ENCODE measurements at places on chromosomes 2 and 18.
A peak's percentile ranks its signal among the peaks of the same experiment; 100 is the strongest.

DNA sequence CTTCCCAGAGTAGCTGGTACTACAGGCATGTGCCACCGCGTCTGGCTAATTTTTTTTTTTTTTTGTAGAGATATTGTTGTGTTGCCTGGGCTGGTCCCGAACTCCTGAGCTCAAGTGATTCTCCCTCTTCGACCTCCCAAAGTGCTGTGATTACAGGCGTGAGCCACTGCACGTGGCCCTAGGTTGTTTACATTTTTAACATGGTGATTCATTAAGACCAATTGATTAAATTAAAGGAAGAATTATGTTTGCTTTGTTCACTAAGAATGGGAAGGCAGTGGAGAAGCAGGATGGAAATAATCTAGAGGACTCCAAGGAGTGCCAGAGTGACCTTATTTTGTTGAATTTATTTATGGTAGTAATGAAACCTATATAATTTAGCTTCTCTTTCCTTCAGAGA, 7.5 kb downstream of the LCLAT1 start:
- DNase-seq = peak; percentile 30

- no peak for DNase-seq
Measured at GRCh38 chr2:197952540-197953202, 148.3 kb downstream of the PLCL1 start.

DNA sequence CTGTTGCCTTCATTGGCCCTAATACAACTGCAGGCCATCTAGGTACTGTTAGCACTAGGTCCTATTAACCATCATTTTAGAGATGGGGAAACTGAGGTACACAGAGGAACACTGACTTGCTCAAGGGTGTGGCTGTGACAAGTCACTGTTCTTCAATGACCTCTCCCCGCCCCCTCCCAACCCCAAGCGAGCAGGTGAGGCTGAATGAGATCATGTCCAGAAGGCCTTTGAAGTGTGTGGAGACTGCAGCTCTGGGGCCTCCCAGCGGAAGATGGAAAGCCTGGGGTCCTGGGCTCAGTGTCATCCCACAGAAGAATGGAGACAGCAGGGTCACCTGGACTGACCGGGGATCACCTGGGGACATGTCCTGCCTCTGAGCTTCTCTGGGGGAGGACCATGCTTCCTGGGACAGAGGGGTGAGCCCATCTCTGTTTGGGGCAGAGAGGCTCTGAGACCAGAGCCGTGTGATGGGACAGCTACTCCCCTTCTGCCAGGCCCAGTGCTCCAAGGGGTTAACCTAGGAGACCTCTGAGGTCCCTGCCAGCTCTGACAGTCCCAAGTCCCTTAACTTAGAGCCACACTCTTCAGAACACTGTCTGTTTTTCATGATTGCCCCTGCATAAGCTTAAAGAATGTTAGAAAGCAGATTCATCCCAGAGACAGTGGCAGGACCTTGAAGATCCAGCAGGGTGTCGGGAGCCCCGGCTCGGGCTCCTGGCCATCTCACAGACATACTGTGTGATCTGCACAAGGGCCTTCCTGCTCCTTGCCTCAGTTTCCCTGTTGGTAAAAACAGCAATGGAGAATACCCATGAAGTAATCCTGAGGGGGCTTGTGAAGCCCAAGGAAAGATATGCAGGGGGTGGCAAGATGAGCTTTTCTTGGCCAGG, 16.7 kb upstream of the FOSL2 start:
- DNase-seq = no peak

DNA sequence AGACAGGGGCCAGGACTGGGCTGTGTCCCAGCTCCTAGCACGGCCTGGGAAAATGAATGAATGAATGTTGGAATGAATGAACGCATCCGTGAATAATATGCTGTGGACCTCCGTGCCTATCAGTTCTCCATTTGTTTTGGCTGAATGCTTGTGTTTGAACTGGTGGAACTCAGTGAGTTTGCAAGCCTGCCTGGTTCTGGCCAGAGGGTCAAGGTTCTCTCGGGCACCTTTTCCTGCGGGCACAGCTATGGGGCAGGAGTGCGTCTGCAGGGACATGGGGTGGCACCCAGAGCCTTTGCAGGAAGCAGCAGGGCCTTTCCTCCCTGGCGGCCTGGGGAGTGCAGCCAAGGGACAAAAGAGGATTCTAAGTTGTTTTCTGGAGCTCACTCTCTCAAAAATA, 17.6 kb upstream of the PDIA6 start:
- DNase-seq = no peak

- peak; percentile 88 for DNase-seq
Measured at GRCh38 chr2:240136013-240136670, at the start of gene COPS9. Gene COPS9, minus strand, starts transcription at chr2:240136305. Its CDS starts 21 bp downstream, at chr2:240136284.

GRCh38 chr18:31438402-31438801, 9.1 kb upstream of the DSG3 start:
- DNase-seq = no peak

DNA sequence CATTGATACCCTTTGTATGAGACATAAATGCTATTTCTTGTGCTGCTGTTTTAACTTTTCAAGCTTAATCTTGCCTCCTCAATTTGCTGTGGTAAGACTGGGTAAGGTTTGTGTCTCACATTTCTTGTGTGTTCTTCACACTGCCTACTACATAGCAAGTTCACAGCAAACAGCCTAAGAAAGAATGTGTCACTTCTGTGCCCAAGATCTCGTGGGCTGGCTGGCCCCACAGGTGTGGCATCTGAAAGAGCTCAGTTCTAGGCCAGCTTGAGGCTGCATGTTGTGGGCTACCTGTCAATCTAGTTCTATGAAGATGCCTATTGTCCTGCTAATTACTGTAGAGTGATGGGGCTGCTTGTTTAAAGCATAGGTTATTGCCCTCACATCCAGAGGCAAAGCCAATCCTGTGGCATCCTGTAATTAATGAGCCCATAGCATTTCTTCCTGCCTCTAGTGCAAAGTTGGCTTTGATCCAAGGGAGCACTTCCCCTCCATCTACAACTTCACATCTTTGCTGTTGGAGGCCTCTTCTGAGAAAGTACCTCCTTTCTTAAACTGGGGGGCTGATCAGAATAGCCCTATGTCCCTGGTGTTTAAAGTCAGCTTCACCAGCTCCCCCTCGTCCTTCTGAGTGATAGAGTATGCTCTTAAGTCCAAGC, 40.9 kb upstream of the ASPRV1 start:
- no peak for DNase-seq

GRCh38 chr2:206056286-206056685, 29.7 kb downstream of the INO80D start:
- DNase-seq = no peak

- no peak for DNase-seq
Measured at GRCh38 chr2:226336283-226336682, 463.3 kb downstream of the IRS1 start.

GRCh38 chr18:68456985-68457384, 257.9 kb downstream of the TMX3 start:
- peak; percentile 20 for DNase-seq

DNA sequence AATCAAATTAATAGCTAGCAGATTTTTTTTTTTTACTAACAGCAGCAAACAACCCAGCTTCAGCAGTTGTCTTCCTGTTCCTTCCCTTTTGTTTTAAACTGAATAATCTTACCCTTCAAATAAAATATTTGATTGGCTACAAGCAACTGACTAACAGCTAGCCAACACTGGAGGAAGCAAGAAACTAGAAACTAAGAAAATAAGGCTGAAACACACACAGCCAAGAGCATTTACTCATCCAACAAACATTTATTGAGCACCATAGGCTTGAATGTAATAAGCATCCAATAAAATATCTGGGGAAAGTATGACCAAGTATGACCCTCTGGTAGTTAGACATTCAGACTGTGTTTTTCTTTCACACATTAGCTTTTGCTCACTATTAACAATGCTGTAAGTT, 189.2 kb downstream of the CD226 start:
- DNase-seq = no peak

GRCh38 chr2:213490087-213490486, 205.8 kb downstream of the SPAG16 start:
- DNase-seq = no peak

DNA sequence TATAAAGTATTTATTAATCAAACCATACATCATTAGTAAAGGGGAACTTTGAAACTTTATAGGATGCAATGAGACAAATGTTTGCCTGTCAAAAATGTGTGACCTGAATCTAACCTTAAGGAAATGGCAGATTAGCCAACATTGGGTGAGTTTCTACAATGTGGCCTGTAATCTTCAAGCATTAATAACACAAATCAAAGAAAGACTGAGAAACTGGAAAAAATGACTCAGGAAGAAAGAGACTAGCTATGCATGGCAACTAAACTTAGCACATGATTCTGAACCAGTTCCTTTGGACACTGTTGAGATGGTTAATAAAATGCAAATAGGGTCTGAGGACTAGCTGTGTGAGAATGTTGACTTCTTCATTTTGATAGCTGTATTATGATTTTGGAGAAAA, 628.6 kb upstream of the ID2 start:
- DNase-seq = no peak

GRCh38 chr2:134155134-134155533, 98.7 kb upstream of the MGAT5 start:
- no peak for DNase-seq

- no peak for DNase-seq
Measured at GRCh38 chr2:157508676-157509075, 64.8 kb upstream of the CYTIP start.

GRCh38 chr2:28707592-28707991, 44.0 kb upstream of the PPP1CB start:
- DNase-seq = no peak

GRCh38 chr2:232418466-232419244, 12.0 kb downstream of the ALPG start:
- peak; percentile 20 for DNase-seq

DNA sequence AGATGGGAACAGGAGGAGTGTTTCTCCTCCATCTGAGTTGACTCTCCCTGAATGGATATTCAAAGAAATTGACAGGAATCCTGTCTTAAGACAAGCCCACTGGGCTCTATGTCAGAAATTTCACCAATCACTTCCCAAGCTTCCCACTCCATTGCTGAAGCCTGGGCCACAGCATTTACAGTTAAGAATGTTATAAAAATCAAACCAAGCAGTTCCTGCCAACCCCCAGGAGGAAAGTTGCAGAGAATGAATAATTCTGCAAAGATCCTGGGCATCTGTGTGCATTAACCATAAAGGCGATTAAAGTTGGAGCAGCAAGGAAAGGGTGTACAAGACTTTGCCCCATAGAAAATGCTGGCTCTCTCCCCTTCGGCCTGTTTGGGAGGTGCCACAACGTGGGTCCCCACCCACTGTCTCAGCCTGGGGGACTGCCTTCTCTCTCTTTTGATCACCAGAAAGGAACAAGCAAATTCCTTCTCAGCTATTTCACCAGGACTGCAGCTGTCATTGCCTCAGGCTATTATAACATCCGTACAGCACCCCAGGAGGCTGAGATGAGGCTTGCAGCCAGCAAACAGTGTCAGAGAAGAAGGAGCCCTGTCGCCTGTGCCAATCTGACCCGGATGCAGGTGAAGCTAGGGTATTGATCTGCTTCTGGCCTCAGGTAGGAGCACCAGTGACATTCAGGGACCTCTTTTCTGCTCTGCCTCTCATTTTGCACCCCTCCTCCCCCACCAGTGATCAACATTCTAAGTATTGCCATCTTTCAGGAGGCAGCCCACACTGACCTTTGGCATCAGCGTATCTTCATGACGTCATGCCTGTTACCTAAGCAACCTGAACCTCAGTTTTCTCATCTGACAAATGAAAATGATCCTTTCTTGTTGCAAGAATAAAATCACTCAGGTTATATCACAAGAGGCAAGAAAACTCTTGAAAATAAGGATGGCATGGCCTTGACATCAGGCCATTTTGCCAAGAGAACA, 219.0 kb downstream of the SH3BP4 start:
- DNase-seq = peak; percentile 57

DNA sequence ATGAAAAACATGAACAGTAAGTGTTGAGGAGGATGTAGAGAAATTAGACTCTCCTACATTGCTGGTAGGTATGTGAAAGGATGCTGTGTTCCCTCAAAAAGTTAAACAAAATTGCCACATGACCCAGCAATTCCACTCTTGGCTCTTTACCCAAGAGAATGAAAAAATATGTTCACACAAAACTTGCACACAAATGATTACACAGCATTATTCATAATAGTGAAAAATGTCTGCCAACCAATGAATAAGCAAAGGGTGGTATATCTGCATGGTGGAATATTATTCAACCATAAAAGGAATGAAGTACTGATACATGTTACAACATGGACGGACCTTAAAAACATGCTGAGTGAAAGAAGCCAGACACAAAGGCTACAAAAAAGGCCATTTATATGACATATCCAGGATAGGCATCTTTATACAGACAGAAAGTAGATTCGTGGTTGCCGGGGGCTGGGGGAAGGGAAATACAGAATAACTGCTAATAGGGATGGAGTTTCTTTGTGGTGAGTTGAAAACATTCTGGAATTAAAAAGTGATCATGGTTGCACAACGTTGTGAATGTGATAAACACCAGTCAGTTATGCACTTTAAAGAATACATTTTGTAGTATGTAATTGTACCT, 85.4 kb upstream of the MYO3B start:
- no peak for DNase-seq

DNA sequence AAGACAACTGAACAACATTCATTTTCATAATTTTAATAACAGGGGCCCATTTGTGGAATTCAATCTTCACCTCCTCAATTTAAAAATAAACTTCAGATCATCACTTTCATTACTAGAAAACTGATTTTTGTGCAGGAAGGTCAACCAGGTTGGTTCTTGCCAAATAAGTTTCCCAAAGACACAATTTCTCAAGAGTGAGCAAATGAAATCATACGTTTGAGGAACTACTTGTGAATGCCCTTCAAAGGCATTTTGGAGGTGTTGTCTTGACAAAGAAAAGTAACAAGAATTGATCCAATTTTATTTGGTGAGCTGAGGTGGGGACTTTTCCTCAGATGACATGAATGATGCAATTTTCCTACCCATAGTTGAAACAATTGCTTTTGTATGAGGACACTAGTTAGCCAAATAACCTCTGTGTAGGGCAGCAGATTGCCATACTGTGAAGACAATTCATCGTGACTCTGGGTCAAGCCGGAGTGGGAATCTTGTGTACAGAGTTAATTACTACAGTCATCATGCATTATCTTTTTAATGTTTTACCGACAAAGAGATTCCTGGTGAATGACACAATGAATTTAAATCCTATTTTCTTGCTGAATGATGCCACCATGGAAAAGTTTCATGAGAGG, 121.8 kb downstream of the TGFA start:
- no peak for DNase-seq

GRCh38 chr2:169658877-169659276, 35.3 kb downstream of the CFAP210 start:
- no peak for DNase-seq

DNA sequence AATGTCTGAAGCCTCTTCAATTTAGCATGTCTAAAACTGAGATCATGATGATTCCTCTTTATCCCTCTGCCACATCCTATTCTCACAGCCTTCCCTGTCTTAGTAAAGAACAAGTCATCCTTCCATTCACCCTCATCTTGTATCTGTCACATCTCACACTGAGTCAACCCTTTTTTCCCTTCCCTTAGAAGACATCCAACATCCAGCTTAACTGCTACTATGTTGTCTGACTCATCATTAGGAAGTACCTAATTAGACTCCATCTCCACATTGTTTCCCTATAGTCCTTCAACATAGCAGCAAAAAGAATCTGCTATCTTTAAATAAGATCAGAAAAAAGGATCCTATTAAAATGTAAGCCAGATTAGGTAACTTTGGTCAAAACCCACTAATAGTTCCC, 85.2 kb upstream of the GRB14 start:
- DNase-seq = no peak

- DNase-seq = no peak
Measured at GRCh38 chr2:153287109-153287801, 191.3 kb downstream of the RPRM start.

Measured in trophoblast cell (in vitro differentiated cells and primary cell).